ENCODE measurements at places on chromosomes 12 and 14.

- DNase-seq: no peak
Measured at GRCh38 chr14:104557086-104557485, 22.5 kb upstream of the C14orf180 start.

DNA sequence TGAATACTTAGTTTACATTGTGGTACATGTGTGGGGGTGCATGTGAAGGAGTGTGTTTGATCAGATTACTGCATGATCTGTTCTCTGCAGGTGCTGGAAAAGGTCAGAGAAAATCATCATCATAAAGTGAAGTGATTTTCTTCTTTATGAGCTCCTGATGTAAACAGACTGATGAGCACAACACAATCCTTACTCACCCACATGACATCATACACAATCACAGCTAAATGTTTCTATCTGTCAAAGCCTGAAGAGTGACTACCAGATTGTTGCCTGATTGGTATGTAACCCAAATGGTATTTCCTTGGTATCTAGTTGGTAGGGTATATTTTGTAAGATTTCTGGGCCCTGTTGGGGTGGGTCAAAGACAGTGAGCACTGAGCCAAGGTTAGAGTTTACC, 270.8 kb downstream of the FOXG1 start:
- peak; percentile 72 for DNase-seq

DNA sequence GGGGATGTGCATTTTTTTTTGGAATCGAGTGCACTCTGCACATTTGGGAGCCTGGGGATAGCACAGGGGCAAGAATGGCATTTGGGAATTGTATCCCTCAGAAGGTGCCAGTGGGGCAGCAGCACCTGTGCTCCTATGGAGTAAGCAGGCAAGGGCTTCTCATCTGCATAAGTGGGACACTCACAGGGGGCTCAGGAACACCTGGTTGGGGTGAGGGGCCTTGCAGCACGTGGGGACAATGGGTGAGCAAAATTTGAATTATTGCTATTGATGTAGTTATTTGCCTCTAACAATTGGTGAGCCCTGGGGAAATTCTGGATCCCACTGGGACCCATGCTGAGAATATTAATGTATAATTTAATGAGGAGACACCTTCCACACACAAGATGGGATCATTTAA, 274.2 kb downstream of the TTC6 start:
- no peak for DNase-seq

GRCh38 chr12:45269412-45269751, 53.5 kb downstream of the ANO6 start:
- no peak for DNase-seq

DNA sequence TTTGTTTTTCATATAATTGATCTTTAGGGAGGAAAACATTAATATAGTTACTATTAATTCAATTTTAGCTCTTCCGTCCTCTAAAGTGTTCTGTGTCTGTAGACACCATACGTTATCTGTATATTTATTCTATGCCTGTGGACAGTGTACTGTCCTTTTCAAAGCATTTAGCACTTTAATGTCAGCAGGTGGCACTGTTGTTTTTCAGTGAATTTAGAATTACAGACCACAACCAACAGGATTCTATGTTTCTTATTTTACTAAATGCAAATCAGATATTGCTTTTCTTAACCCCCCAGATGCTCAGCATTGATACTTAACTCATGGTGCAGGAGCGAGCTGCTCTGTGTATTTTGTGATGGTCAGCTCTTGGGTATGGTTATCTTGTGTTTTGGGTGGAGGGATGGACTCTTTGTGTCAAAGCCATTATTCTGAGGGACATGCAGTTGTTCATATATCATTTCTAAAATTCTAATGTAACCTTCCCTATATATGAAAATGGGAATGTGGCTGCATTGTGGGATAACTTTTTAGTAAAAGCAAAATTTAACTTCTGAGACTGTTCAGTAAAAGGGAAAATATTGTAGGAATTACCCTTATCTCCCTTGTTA, 65.2 kb downstream of the PAPOLA start:
- peak; percentile 42 for DNase-seq

- DNase-seq: no peak
Measured at GRCh38 chr12:94909663-94910062, 93.8 kb downstream of the NDUFA12 start.

DNA sequence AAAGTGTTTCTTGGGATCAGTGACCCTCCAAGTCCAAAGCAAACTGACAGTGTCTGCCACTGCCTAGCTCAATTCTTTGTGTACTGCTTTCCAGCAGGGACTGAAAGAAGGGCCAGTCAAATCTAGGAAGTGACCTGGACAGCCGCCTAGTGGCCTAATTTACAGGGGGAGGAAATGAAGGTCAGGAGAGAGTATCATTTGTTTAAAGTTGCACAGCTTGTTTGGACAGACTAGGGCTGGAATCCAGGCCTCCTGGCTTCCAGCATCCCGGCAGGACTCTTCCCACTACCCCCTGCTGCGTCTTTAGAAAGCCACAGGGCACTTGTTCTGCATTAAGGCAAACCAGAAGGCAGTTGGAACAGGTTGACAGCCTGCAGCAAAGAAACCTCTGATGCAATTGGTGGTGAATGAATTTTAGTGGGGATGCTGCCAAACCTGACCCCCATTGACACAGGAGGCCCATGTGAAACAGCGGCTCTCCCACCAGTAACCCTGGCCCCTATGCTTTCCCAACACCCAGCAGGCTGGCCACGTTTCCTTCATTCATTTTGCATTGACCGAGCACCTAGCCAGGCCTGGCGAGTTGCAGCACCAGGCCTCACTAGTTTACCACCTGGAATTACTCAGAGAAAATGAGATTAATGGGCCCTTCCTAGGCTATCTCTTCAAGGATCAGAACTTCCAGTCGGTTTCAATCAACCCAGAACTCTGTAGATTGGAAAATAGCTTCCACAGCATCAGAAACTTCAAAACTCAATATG, 28.2 kb downstream of the GALNT16 start:
- DNase-seq: no peak

DNA sequence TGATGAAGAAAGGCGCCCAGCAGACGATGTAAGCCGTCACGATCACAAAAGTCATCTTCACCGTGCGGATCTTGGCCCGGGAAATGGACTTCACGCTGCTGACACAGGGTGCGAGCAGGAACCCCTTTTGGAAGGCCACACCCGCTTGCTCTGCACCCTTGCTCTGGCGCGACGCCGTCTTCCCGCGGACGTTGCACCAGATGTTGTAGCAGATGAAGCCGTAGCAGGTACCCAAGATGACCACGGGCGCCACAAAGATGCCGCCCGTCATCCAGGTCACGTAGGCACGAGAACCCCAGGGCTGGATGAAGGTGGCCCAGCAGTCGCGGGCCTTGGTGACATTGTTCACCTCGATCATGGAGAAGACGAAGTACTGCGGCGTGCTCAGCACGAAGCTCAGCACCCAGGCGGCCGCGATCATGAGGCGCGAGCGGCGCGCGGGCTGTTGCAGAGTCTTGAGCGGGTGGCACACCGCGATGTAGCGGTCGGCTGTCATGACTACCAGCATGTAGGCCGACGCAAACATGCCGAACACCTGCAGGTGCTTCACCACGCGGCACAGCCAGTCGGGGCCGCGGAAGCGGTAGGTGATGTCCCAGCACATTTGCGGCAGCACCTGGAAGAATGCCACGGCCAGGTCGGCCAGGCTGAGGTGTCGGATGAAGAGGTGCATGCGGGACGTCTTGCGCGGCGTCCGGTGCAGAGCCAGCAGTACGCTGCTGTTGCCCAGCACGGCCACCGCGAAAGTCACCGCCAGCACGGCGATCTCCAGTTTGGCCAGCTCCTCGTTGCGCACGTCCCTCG, 890 bp downstream of the AVPR1A start:
- DNase-seq: peak; percentile 14

DNA sequence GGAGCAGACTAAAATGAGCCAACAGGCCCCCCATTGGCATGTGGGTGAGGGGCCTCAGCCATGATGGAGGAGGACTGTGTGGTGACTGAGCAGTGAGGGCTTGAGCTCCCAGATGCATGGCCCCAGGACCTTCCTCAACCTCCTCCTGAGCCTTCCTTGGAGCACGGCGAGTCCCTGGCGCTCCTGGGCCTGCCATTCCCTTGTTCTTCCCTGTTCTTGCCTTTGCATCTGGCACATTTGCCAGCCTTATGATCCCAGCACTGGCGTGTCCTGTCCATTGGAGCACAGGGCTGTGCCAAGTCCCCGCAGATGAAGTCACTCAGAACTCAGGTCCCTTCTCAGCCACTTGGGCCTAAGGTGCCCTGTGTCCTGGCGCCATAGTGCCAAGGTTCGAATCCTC, 40.3 kb upstream of the MEG3 start:
- no peak for DNase-seq

DNA sequence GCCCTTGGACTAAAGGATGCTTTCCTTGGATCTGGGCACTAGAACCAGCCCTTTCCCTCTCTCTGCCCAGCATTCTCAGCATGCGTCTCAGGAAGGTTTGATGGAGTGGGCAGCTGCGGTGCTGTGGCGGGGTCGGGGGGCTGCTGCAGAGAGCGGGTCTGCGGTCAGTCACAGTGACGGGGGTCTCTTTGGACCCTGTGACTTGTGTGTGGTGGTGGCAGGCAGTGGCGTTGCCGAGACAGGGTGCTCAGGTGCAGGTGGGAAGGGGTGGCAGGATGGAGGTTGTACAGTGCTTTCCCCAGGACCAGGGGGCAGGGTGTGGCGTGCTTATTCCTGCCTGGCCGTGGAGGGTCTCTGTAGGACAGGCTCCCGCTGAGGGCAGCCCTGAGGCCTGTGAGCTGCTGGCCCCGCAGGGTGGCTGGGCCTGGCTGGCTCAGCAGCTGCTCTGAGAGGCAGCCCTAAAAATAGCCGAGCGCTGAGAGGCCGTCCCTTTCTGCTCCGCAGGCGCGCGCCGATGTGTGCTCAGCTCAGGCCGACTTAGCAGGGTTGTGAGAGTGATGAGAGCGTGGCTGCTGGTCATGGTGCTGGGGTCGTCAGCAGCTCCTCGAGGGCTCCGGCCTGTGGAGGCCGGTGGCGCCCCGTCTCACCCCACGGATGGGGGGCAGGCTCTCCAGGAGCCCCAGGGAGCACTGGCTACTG, 9.7 kb downstream of the PACS2 start:
- DNase-seq: no peak

DNA sequence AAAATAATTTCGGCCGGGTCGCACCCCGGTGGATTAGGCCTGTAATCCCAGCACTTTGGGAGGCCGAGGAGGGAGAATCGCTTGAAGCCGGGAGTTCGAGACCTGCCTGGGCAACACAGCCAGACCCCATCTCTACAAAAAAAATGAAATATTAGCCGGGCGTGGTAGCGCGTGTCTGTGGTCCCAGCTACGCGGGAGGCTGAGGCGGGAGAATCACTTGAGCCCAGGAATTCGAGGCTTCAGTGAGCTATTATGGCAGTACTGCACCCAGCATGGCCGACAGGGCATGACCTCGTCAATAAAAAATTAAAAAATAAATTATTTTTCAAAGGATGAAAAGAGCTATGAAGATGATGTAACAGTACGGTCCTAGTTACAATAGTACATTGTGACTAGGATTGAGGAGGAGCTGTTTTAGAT, 523 bp downstream of the GTF2H3 start:
- no peak for DNase-seq

GRCh38 chr12:46963977-46964971, 115.1 kb upstream of the PCED1B start:
- DNase-seq: no peak

DNA sequence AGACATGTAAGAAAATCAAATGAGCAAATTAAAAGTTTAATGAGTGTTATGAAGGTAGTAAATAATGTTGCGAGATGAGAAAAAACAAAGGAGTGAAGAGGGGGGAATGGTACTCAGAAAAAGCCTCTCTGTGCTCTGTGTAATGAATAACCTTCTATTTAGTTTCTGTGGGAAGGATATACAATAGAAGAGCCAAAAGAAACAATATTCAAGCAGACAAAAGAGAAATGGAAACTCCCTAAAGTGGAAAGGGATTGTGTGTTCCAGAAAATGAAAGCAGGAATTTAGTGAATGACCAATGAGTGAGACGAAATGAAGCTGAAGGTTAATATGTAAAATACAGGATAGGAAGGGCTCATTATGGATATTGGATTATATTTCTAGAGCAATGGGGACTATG, 18.5 kb downstream of the OR4K1 start:
- no peak for DNase-seq

DNA sequence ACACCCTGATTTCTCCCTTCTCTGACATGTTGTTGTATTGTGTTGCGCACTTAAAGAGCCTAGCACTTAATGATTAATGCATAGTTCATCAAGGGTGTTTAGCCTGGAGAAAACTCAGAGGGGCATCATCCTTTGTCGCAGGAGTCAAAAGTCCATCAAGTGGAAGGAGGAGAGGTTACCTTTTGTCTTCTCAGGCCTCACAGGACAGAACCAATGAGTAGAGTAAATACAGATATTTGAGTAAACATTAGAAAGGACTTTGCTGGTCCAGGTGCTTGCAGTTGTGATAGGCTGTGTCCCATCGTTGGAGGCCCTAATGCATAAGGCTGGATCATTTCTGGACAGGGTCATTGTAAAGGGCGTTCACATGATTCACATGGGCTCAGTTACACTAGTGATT, 430.9 kb downstream of the PCNX1 start:
- DNase-seq: no peak

DNA sequence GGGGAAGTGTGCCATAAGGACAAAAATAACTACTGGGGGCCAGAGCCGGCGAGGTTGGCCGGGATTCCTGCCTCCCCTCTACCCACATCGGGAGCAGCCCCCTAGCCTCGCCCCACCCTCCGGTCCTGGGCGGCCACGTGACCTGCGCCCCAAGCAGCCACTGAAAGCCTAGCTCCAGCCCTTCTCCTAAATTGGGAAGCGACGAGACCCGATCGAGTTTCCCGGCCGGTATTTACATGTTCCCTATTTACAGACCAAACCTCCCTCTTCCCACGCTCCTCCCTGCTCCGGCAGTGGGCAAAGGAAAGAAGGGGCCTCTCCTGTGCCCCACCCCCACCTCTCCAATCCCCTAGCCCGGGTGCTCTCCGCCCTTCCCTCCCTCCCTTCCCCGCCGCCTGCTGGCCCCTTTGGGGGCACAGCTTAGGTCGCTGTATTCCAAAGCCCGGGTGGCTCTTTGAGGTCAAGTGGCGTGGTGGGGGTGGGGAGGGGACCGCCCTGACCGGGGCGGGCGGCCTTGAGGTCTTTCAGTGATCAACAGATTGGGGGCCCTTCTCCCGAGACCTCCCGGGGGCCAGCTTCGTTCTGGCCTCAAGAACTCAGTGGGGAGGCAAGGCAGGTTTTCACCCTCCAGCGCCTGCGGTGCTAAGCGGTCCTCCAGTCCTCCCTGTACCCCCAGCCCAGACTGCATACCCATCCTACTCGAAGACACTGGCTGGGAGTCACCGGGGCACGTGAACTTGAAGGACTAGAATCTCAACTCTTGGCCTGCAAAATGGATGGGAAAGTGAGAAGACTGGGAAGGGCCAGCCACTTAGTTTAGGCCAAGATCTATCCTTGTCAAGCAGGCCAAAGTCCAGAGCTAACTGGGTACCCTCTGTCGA, 6.3 kb upstream of the CTDSP2 start:
- DNase-seq: no peak

- DNase-seq: no peak
Measured at GRCh38 chr14:106737021-106737420, 1210.6 kb downstream of the TMEM121 start.

All from NCI-H748 treated with DMSO at 0.1 percent for 48 hours (cell line).